ENCODE measurements at places on chromosomes 5 and 9. TPM values are rescaled to one million over a fixed set of nuclear protein-coding genes. Genes with fewer than 3 reads are reported as not detected.

The RANBP6 gene
- total RNA-seq = 12.7 TPM

- DNase-seq = no peak
Measured at GRCh38 chr9:89844075-89844474, 239.3 kb downstream of the GADD45G start.

The SHOC1 gene
- total RNA-seq = not detected

DNA sequence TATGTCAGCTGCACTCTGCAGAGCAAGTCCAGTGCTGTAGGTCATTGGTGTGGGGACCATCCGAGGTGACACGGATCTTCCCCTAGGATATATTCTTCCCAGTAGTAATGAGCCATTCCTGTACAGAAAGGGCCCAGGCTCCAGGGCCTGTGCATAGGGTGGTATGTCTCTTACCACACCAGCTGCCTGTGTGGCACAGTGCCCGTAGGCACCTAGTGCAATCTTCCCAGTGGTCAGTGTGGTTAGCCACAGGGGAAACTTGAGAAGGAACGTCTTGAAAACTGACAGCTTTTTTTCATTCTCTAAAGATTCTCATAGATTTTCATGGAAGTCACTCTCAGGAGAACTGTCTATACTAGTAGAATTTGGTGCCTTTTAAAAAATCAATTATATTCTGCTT lies 39.8 kb downstream of the CYSTM1 start:
- DNase-seq = no peak

The FAXDC2 gene
- total RNA-seq = 91.0 TPM

DNA sequence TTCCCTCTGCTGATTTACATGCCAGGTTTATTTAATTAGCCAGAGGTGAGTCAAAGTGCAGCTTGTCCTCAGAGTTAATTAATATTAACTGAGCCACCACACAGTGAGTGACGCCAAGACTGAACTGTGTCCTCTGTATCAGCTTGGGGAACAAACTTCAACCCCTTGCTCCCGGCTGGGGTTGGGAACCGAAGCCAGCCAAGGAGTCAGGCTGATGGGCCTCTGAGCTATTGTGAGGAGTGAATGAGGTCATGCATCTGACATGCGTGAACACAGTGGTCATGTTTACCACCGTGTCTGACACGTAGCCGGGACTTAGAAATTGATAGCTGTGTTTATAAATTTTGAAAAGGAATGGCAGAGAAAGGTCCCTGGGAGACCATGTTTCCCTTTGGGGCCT lies 17.1 kb downstream of the IGIP start:
- peak; percentile 60 for DNase-seq

GRCh38 chr5:7927466-7928375 lies 58.8 kb downstream of the MTRR start:
- peak; percentile 48 for DNase-seq

All from mucosa of gallbladder (tissue), 1 donor.